ENCODE measurements at places on chromosomes 13 and 19.

GRCh38 chr19:54587026-54587425, 6.4 kb upstream of the LILRA1 start:
- no peak for DNase-seq

DNA sequence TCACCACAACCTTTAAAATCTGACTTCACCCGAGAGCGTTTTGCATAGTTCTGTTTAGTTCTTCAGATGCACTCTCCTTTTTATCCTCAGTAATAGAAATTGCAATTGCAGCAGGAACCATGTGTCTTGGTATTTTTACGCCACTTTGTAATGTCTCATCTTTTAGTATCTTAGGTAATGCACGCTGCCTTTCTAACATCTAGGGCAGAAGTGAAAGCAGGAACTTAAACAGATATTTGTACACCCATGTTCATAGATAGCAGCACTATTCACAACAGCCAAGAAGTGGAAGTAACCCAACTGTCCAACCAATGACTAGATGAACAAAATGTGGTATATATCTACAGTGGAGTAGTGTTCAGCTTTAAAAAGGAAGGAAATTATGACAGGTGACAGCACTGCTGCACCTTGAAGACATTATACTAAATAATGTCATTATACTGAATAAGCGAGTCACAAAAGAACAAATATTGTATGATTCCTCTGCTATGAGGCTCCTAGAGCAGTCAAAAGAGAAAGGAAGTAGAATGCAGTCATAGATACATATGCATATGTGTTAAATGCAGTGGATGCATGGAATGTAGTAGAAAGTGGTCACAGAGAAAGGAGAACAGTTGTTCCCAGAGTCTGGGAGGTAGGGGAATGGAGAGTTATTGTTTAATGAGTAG, 105.9 kb upstream of the GJB6 start:
- no peak for DNase-seq

GRCh38 chr13:74597526-74597925, 463.3 kb upstream of the KLF12 start:
- DNase-seq: no peak

- DNase-seq: no peak
These were observed 2.8 kb downstream of the HIPK4 start for GRCh38 chr19:40387155-40387554.

DNA sequence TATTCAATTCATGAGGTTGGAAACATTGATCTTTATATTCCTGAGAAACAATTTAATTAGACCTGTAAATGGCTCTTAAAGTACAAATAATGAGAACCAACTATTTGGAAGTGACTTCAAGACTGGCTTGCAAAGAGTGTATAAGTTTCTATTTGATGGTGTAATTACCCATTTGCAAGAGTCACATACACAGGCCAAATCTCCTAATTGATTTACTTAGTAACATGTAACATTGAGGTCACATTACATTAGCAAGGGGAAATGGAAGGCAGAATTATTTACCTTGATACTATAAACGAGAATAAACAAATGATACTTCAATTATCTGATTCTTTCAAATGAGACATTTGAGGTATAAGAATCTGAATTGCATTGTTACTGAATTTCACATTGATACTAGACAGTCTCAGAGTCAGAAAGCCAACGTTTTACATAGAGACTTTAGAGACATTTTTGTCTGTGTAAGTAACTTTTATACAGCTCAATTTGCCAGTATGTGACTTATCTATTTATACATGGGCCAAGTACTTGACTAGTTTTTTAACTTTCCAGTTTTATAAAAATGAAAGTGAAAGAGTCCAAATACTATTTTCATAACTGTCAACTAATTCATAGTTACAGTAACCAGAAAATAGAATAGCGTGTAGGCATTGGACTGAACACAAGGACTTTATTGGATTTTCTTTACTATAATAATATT, 95.6 kb upstream of the RFC3 start:
- DNase-seq: no peak

DNA sequence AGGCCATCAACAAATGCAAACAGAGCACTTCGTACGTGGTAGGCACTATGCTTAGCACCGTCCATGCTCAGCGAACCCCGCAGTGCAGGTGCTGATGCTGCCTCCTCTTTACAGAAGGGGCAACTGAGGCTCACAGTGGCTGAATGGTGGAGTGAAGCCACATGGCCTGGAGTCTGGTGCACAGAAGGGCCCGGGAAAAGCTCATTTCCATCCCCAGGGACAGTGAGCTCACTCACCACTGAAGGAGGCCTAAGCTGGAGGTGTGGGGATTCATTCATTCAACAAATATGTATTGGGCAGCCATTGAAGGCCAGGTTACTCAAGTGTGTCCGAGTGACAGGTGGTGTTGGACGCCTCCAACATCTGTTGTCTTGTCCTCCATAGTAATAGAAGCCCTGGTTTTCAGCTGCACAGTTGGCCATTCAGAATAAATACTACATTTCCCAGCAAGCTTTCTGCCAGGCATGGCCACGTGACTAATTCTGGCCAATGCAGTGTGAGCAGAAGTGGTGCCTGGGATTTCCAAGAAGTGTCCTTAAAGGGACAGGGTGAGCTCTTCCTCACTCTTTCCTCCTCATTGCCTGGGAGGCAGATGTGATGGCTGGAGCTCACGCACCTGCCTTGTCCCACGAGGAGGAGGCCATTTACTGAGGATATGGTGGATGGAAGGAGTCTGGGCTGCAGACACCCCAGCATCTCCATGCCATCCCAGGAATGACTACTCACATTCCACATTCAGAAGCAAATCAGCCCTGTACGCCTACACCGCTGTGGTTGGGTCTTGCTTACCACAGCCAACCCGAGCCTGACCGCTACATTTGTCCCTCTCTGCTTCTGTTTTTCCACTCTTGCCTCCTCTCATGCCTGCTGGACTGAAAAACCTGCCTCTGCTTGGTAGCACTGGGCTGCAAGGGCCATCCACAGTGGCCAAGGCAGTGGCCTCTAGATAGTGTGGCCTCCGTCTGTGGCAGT, 2.3 kb upstream of the ZNRF4 start:
- DNase-seq: no peak

GRCh38 chr13:58946274-58946673, 1217.5 kb downstream of the DIAPH3 start:
- no peak for DNase-seq

DNA sequence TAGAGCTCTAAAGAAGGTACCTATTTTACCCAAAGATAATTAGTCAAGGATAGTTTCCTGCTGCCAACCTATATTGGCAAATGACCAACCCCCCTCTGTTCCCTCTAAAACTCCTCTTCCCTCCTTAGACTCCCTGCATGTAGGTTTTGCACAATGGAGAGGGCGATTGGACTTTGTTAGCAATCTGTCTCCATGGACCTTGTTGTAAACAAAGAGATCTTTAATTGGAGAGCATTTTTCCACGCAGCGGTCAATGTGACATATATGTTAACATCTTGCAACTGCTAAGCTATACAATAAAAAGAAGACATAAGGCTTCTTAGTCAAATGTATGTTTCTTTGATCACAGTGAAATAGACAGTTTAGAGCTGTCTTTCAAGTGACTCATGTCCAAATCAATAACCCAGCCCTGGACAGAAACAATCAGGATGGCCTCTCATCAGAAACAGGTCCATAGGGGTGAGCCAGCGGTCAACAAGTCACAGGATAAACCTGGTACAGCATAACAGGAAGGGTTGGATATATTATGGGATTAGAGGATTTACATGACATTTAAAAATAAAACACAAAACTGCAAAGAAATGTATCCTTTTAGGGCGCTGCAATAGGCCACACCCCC, 69.7 kb upstream of the UBL3 start:
- DNase-seq: no peak

- DNase-seq: no peak
These were observed 9.6 kb upstream of the TIMM44 start for GRCh38 chr19:7953060-7953459.

DNA sequence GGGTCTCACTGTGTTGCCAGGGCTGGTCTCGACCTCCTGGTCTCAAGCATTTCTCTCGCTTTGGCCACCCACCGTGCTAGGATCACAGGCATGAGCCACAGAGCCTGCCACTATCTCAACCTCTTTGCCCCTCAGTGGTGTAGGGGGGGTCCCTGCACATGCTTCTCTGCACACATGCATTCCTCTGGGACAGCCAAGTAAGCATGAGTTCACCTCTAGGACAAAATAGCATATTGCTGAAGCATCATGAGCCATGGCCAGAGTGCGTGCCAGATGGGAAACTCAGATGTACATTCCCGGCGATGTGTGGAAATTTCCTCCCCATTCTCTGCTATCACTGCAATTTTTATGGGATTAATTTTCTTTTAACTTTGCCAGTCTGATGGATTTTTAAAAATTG, 23.1 kb downstream of the CHAF1A start:
- no peak for DNase-seq

DNA sequence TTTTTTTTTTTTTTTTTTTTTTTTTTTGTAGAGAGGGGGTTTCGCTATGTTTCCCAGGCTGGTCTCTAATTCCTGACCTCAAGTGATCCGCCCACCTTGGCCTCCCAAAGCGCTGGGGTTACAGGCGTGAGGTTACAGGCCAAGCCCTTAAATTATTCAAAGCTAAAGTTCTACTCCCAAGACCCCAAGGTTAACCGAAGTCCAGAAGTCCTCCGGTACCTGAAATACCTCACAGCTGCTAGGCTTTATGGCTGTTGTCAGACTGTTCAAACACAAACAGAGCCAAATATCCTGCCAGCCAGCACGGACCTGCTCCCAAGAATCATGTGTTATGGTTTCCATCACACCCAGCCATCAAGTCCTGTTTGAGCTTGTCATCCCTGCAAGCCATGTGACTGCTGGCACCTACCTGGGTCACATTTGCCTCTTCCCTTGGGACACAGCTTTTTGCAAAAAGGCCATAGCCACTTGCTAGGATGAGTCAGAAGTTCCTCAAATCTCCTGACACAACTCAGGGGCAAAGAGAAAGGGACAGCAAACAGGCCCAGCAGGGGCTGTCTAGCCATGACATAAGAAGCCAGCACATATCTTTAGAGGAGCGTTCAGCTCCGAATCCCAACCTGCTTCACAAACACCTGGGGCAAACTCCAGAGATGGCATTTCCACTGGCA, 129.9 kb downstream of the FOXO1 start:
- no peak for DNase-seq

GRCh38 chr13:38950987-38951386, 39.6 kb downstream of the STOML3 start:
- no peak for DNase-seq

DNA sequence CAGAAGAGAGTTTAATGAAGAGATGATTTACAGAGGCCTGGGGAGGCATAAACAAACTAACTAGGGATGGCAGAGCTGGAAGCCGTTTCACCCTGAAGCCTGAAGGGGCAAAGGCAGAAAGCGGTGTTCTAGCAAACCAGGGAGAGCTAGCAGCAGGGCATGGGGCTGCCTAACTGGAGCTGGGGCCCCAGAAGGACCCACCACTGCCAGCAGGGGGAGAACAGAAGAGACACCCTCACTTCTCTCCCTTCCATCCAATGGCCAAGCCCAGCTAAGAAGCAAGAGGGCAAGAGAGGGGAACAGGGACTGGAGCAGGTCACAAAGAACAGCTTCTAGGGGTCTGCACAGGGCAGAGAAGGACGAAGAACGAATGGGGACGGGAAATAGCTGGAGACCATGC, 195.5 kb downstream of the KATNAL1 start:
- DNase-seq: no peak

DNA sequence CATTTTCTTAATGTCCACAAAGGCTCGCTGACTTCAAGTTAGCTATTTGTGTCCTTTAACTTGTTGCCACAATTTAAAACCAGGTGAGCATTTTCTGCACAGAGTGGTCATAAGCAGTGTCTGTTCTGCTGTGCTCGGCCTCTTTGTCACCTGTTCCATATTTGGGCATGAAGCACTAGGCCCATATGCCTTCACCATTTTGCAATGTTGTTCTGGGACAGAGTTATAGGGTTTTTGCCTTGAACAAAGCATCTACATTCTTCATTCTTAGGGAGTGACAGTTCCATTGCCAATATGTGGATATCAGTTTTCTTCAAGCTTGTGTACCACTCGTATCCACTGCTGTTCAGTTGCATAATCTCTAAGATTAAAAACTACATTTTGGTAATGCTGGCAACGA, 56.1 kb downstream of the LRCH1 start:
- no peak for DNase-seq

- no peak for DNase-seq
These were observed 497 bp downstream of the CEBPA start for GRCh38 chr19:33301900-33302174.

- no peak for DNase-seq
These were observed 7.6 kb upstream of the GRIN3B start for GRCh38 chr19:992670-993055.

- peak; percentile 24 for DNase-seq
These were observed 13.8 kb upstream of the EHD2 start for GRCh38 chr19:47699360-47699917.

DNA sequence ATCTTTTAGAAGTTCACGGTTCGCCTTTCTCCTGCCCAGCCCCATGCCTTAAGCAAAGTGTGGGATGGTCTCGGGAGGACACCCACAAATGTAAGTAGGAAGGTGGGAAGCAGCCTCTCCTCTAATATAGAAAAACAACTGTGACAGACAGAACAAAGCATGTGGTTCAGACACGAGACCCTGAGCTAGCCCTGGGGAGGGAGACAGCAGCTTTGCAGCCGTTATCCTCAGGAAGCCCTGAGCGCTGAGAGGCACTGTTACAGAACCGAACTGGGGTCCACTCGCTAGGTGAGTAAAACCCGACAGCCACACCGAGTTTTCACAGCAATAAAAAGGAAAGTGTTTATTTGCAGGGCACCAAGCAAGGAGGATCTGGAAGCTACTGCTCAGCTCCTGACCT, 210.6 kb downstream of the UQCRFS1 start:
- DNase-seq: no peak

DNA sequence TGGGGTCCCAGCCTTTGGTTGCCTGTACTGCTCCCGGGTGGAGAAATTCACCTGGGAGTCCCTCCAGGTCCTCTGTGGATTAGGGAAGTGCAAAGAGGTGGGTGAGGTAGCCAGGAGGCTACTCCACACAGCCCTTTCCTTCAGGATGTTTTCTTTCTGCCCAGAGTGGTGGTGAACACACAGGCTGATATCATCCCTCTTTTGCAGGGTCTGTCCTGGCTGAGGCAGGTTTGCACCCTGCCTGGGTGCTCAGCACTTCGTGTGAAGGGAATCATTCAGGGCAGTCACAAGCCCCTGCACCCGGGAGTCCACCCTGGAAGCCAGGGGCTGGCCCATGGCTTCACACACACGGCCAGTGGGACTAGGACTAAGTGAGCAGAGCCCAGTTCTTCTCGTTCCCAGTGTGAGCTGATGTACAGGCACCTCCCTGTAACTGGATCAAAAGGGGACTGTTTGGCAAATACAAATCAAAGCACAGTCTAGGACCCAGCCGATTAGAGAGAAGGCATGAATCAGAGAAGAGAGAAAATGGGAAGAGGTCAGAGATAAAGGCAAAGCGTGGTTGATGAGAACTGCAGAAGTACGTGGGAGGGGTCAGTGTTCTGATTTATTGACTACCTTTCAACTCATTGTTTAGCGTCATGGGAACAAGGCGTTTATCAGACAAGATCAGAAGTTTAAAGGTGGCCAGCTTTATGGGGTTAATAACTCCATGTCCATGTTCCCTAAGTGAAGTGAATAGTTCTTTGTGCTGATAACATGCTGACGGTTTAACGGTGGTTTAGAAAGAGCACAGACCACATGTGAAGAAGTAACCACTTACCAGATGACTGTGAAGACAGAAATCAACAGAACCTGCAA, 30.4 kb upstream of the SPATA13 start:
- DNase-seq: no peak

GRCh38 chr13:79060216-79060615, 345.8 kb downstream of the RBM26 start:
- DNase-seq: no peak
